ENCODE measurements at places on chromosomes 7 and 10. TPM values are rescaled to one million over a fixed set of nuclear protein-coding genes. Genes with fewer than 3 reads are reported as not detected.

- no peaks in the 10 kb centered on the region for H3K4me1 ChIP-seq
- H3K27me3 ChIP-seq, result no peaks in the 10 kb centered on the region
- no peak overlapping the region for H3K27ac ChIP-seq
Observed at GRCh38 chr7:32536585-32536984, 41.3 kb downstream of the AVL9 start.

DNA sequence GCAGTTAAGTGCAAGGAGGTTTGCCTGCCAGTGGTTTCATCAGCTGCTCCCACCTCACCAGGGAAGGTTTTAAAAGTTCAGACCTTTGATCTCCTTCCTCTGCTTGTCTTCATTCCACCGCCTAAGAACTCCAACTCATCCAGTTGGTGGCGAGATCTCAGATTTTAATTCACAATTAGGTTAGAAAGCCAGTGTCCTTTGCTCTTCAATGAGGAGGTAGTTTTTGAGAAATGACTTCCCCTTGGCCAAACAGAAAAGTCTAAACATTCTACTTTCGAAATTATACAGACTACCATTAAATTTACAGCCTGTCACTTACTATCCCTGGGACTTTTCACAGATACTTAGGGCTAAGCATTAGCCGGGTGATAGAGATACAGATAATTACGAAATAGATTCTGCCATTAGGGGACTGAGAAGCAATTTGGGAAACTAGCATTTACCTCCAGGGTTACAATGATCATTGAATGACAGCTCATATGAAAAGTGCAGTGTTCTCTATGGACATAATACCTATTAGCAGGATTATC lies 513.4 kb upstream of the GHITM start:
- DNase-seq, result no peak
- no peaks in the 10 kb centered on the region for H3K36me3 ChIP-seq
- no peak overlapping the region for H3K4me3 ChIP-seq
- no peaks in the 10 kb centered on the region for H3K27me3 ChIP-seq
- no peak overlapping the region for H3K27ac ChIP-seq

DNA sequence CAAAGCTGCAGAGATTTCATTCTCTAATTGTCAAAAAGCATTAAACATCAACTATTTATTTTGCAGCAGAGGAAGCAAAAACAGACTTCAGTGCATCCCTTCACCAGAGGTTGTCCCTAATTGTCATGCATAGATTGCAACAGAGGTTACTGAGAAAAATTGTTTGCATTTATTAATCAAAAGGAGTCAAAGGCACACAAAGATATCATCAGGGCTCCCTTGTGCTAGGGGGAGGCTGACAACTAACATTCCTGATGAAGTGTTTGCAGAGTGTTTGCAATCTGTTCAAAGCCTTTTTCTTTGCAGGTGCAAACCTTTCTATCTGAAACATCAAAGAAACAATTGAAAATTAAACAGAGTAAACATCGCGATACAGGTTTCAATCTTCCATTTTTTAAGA lies 227.5 kb downstream of the TEX36 start:
- H3K36me3 ChIP-seq, result no peaks in the 10 kb centered on the region
- no peak overlapping the region for H3K27ac ChIP-seq
- no peak for DNase-seq
- no peak overlapping the region for H3K4me3 ChIP-seq
- no peaks in the 10 kb centered on the region for H3K27me3 ChIP-seq

GRCh38 chr7:26091933-26092332 lies 60.1 kb upstream of the NFE2L3 start:
- H3K4me3 ChIP-seq, result no peak overlapping the region
- no peaks in the 10 kb centered on the region for H3K27me3 ChIP-seq
- no peaks in the 10 kb centered on the region for H3K36me3 ChIP-seq
- H3K27ac ChIP-seq, result no peak overlapping the region
- peaks cover 4% of the 10 kb centered on the region for H3K4me1 ChIP-seq

GRCh38 chr10:69712342-69712741 lies 82.3 kb downstream of the FAM241B start:
- no peaks in the 10 kb centered on the region for H3K27me3 ChIP-seq
- no peak for DNase-seq
- H3K36me3 ChIP-seq, result no peaks in the 10 kb centered on the region
- no peak overlapping the region for H3K4me3 ChIP-seq

DNA sequence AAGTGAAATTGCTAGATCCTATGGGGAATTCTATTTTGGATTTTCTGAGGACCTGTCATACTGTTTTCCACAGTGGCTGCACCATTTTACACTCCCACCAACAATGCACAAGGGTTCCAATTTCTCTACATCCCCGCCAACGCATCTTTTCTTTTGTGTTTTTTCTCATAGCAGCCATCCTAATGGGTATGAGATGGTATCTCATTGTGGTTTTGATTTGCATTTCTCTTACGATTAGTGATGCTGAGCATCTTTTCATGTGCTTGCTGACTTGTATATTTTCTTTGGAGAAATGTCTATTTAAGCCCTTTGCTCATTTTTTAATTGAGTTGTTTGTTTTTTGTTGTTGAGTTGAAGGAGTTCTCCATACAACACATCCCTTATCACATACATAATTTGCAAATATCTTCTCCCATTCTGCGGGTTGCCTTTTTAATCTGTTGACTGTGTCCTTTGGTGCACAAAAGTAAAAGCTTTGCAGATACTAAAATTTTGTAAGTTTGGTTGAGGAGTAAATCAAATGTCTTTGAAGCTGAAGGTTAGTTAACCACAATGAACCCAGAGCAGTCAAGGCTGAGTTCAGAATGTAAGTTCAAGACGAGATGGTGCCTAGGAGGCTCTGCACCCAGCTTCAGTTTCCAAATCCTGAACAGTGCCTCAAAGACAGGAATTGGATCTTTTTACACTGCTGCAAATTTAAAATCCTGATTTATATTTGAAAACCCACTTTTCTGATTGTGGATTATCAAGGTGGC lies 195.4 kb downstream of the COBL start:
- H3K36me3 ChIP-seq, result no peaks in the 10 kb centered on the region
- H3K4me3 ChIP-seq, result no peak overlapping the region
- DNase-seq, result no peak
- H3K27ac ChIP-seq, result peak overlapping the region; percentile 12
- H3K27me3 ChIP-seq, result no peaks in the 10 kb centered on the region

GRCh38 chr7:27080844-27081436 lies 14.9 kb downstream of the HOXA1 start:
- no peaks in the 10 kb centered on the region for H3K36me3 ChIP-seq
- no peaks in the 10 kb centered on the region for H3K4me1 ChIP-seq
- no peak for DNase-seq
- no peak overlapping the region for H3K4me3 ChIP-seq

DNA sequence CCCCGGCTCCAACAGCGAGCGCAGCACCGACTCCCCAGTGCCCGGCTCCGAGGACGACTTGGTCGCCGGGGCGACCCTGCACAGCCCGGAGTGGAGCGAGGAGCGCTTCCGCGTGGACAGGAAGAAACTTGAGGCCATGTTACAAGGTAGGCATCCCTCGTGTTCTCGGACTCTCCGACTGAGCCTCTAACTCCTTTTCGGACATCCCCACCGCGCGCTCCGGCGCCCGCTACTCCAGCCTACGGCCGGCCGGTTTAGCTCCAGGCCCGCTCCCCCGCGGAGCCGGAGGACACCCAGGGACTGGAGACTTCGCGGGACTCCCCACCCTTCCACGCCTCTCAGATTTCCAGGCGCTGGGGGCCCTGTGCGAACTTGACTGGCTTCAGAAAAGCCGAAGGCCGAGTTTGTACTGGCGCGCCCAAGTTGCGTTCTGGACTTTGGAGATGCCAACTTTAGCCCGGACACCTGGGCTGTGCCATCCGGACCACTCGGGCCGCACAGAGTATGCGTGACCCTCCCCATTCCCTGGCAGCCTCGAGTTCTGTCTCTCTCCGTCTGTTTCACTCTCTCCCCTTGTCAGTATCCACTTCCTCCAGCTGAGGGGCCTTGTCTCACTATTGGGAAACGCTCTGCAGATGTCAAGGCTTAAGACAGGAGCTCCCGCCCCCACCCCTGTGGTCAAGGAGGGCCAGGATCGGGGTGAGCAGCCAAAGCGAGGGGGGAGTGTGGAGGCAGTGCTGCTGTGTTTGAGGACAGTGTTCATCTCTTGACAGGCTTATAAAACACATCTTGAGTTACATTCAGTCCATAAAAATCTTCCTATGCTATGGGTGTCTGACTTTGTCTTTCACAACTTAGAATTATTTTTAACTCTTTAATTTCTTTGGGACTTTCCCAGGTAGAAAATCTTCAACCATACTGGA lies 777 bp downstream of the BICC1 start:
- peaks cover 9% of the 10 kb centered on the region for H3K4me1 ChIP-seq
- H3K4me3 ChIP-seq, result peak overlapping the region; percentile 55
- H3K27ac ChIP-seq, result peak overlapping the region; percentile 36
- no peaks in the 10 kb centered on the region for H3K27me3 ChIP-seq

- H3K27me3 ChIP-seq, result no peaks in the 10 kb centered on the region
- H3K4me3 ChIP-seq, result no peak overlapping the region
- H3K27ac ChIP-seq, result no peak overlapping the region
Observed at GRCh38 chr10:73974309-73974946, 23.5 kb upstream of the VCL start.

DNA sequence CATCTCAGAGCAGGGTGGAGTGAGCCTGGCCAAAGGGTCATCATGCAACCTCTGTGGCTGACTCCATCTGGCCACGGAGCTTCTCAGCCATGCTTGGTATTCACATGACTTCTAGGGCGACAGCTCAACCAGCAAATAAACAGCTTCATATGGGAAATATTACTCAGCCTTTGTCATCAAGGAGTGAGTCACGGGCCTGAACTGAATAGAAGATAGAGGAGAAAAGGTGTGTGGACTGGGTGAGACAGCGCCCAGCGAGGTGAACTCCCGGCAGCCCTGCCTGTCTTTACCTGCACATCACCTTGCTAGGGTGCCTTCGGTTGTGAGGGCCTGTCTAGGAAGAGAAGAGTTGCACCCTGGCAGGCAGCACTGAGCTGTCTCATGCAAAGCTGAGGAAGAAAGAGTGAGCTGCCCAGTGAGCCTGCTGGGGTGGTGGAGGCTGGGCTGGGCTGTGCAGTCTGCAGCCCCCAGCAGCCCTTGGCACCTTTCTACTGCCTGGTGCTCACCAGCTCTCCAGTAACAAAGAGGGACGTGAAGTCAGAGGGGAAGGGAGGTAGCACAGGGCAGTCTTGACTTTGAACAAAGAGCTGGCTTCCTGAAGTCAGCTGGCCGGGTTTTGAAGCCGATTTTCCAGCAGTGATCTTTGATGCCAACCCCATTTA lies 114.2 kb downstream of the EGFR start:
- no peaks in the 10 kb centered on the region for H3K4me1 ChIP-seq
- H3K27ac ChIP-seq, result no peak overlapping the region
- H3K36me3 ChIP-seq, result no peaks in the 10 kb centered on the region
- no peak for DNase-seq

DNA sequence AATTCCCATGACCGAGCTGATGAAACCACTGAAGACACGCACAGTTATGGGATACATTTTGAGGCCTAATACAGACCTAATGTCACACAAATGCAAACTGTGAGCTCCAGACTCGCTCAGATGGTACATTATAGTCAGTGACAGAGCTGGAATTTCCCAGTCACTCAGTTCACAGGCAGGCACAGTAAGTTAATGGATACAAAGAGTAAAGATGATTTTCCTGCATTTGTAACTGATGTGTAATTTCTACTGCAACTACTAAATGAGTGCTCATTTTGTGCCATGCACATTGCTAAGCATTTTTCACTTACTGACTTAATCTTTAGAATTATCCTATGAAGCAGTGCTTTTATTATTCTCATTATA lies 56.5 kb downstream of the ENO4 start:
- H3K4me3 ChIP-seq, result no peak overlapping the region
- H3K4me1 ChIP-seq, result no peaks in the 10 kb centered on the region

CCDC146 gene
- total RNA-seq, result 6.7 TPM

GRM3 gene
- total RNA-seq, result not detected

MDFIC gene
- total RNA-seq, result 13.0 TPM

ZCCHC24 gene
- 33.6 TPM for total RNA-seq

CALCR gene
- not detected for total RNA-seq

DOCK1 gene
- total RNA-seq, result 13.8 TPM

MSS51 gene
- 0.19 TPM for total RNA-seq

GPR15LG gene
- not detected for total RNA-seq

RASA4 gene
- total RNA-seq, result 1.9 TPM

CC2D2B gene
- total RNA-seq, result 0.33 TPM

MNX1 gene
- not detected for total RNA-seq

All from right lobe of liver (tissue), 6 donors.